ENCODE measurements at places on chromosomes 7 and 10.

GRCh38 chr7:8146106-8146787 lies 115.7 kb downstream of the ICA1 start:
- no peak for DNase-seq

DNA sequence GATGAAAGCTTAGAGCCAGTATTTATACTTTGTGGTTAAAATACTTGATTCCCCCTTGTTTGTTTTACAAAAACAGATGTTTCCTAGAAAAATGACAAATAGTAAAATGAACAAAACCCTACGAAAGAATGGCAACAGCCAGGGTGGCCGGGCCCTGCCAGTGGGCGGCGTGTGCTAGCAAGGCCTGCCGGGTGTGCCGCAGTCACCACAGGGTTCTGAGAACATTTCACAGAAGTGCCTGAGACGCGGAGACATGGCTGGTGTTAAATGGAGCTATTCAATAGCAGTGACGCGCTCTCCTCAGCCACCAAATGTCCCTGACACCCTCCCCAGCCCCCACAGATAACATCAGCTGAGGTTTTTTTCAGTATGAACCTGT lies 14.5 kb downstream of the GPR146 start:
- no peak for DNase-seq

GRCh38 chr10:95306318-95306650 lies 15.5 kb upstream of the PDLIM1 start:
- no peak for DNase-seq

DNA sequence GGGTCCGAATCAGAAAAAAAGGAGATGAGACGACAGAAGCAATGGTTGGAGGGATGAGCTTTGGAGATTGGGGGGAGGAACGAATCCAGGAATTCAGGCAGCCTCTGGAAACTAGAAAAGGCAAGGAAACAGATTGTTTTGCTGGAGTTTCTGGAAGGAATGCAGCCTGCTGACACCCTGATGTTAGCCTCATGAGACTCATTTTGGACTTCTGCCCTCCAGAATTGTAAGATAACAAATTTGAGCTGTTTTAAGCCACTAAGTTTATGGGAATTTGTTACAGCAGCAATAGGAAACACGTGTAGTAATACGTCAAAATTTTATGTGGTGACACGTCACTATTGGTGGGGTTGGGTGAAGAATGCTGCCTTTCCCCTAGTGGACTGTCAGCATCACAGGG lies 25.6 kb upstream of the NPS start:
- no peak for DNase-seq

GRCh38 chr10:3366043-3366442 lies 193.5 kb upstream of the PITRM1 start:
- no peak for DNase-seq

DNA sequence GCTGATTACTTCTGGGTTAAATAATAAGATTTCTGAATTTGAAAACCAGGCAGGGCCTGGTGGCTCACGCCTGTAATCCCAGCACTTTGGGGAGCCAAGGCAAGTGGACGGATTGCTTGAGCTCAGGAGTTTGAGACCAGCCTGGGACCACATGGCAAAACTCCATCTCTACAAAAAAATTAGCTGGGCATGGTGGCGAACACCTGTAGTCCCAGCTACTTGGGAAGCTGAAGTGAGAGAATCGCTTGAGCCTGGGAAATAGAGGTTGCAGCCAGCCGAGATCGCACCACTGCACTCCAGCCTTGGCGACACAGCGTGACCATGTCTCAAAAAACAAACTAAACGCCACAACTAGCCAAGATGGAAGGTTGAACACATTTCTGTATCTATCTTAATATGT lies 3.5 kb downstream of the CYCS start:
- no peak for DNase-seq

GRCh38 chr7:2381881-2382509 lies 21.4 kb upstream of the CHST12 start:
- DNase-seq, result no peak

DNA sequence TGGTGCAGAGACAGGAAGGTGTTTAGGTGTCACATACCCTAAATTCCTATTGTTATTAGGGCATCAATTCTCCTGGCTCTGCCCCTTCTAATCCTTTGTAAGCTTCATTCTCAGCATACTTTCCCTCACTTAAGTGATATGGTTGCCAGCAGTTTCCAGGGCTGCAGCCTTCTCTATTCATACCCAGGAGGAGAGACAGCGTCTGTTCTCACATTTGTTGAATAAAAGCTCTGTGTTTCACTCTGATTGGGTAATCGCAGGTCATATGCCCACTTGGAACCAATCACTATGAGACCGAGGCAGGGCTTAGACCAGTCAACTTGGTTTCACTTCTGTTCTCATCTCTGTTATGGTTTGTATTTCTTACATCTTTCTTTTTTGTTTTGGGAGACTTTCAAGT lies 109.6 kb upstream of the MTPN start:
- no peak for DNase-seq

DNA sequence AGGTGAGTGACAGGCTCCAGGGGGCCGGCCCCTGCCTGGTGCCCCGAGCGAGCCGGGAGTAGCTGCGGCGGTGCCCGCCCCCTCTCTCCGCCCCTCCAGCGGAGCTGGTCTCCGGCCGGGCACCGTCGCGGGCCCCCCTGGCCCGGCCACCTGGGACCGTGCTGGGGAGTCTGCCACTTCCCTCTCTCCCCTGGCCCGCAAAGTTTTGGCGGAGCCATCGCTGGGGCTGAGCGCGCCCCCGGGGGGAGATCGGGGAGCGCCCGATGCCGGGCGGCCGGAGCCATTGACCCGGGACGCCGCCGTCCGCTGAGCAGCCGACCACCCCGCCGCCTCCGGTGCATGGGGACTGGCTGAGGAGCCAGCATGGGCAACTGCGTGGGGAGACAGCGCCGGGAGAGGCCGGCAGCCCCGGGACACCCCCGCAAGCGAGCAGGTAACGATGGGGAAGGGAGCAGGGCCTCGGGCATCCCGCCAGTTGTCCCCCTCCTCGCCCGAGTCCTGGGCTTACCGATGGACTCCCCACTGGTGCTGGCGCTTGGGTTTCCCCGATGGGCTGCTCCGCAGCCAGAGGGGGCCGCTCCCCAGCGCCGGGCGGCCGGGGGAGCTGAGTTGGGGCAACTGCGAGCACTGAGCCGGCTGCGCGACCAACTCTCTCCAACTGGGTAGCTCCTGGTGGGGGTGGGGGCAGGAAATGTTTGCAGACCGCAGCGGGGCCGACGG lies at the start of gene UBTD1:
TSS of gene UBTD1 (plus strand) at position 84 of the 720 bp plus-strand sequence. CDS start at position 364, 280 bp downstream.
- DNase-seq, result no peak

- DNase-seq, result no peak
Measured at GRCh38 chr10:62856021-62856420, 39.9 kb upstream of the EGR2 start.

GRCh38 chr10:117830205-117830604 lies 216.5 kb downstream of the RAB11FIP2 start:
- DNase-seq, result no peak

- DNase-seq, result no peak
Measured at GRCh38 chr7:155896531-155897263, 84.4 kb upstream of the SHH start.

DNA sequence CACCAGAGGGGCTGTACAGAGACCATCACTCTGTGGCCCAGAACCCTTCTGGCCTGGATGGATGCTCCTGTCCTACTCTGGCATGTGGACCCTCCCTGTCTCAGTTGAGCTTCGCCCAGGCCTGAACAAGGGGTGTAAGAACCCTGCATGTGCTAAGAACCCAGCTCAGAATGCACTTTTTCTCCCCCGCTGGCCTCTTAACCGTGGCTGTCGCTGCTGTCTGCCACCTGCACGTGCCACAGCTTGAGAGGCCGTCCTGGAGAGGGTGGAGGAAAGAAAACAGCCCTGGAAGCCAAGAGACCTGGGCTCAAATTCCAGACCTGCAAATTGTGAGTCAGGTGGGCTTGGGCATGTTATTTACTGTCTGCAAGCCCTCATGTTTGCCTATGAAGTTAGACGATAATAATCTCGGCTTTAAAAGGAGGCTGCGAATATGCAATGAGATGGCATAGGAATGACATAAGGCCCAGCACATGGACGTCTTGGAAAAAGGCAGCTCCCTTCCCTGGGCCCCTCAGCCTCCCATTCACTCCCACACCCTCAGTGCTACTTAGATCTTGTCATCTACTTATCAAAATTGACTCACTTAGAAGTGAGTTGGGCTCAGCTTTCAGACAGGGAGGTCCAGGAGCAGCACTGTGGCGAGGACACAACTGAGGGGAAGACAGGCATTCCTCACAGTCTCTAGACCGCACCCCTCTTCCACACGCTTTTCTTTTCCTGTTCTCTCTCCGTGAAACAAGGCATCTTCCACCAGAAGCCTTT lies 31.4 kb downstream of the FIGNL1 start:
- DNase-seq, result no peak

DNA sequence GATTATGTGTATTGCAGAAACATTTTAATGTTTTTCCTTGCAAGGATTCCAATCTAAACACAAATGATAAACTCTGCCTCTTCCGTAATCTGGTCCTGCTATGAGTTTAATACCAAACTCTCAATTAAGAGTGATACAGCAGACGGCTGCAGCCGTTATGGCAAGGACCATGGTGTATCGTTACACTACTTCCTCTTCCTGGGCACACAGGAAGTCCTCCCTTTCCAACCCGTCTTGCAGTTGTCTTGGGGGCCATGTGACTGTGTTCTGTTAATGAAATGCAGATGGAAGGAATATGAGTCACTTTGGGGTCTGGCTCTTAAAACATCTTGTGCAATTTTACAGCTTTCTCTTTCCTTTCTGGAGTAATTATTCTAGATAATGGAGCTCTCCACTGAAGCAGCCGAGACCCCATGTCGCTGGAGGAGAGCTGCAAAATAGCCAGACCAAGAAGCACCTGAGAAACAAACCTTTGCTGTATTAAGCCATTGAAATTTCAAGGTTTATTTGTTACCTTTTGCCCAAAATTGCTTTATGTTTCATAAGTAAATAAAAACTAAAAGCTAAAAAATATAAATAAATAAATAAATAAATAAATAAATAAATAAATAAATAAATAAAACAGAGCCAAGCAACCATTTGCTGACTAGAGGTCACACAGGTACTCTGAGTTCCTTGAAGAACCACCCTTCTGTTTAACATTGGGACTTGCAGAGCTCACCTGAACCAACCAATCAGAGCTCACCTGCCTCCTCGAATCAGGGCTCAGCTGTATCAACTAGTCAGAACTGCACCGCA lies 74.7 kb downstream of the FRMPD2 start:
- DNase-seq, result no peak

DNA sequence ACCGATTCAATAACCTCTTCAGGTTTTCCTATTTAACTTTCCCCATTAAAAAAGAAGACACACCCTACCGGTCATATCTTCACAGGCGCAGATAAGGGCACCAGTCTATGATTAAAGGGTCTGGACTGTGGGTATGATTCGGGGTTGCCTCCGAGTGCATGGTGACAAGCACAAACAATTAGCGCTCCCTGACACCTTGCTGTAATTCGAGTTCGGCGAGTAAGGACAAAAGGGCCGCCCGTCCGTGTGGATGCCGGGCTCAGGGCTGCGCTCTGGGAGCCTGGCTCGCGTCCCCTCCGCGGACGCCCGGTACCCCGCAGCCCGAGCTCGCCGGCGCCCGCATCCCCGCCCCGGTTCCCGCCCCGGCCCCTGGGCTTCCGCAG lies 111.9 kb upstream of the RHEB start:
- DNase-seq, result no peak

DNA sequence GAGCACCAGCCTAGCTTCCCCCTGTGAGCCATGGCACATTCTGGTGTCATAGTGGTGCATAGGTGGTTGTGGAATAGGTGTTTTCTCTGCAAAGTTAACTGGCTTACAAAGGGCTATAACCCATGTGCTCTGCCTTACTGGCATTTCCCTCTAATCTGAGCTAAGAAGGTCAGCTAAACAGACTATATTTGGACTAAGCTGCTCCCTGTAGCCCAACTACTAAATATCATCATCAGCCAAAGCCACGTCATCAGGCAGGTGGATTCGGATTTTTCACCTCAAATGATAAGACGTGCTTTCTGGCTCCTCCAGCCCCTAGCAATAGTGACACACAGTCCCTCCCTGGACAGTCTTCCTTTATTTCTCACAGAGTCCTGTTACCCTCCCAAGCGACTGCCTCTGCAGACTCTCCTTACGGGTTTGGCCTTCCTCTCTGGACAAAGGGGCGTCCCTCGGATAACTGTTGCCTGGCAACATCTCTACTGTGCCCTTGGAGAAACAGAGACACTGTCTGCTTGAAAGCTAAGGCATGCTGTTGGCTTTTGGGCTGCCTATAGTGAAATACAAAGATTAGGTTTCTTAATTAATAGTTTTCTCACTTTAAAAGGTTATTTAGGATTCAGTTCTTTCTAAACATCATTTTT lies 9.1 kb downstream of the SLC13A4 start:
- no peak for DNase-seq

DNA sequence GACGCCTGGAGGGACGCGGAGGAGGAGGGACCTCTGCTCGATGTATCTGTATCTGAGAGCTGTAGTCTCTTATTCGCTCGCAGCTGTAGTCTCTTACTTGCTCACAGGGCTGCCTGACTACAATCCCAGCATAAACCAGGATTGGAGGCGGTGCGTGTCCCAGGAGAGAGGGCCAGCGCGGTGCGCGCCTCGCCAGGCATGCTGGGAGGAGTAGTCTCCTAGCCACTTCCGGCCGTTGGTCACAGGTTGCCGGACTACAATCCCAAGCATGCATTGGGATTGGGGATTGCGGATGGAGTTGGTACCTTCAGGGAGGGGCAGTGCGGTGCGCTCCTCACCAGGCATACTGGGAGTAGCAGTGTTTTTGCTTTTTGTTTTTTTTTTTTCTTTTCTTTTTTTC lies 421.7 kb upstream of the NUPR2 start:
- DNase-seq, result no peak
